ENCODE measurements at places on chromosomes 7 and 10. TPM values are rescaled to one million over a fixed set of nuclear protein-coding genes. Genes with fewer than 3 reads are reported as not detected.
A peak's percentile ranks its signal among the peaks of the same experiment; 100 is the strongest.

DNA sequence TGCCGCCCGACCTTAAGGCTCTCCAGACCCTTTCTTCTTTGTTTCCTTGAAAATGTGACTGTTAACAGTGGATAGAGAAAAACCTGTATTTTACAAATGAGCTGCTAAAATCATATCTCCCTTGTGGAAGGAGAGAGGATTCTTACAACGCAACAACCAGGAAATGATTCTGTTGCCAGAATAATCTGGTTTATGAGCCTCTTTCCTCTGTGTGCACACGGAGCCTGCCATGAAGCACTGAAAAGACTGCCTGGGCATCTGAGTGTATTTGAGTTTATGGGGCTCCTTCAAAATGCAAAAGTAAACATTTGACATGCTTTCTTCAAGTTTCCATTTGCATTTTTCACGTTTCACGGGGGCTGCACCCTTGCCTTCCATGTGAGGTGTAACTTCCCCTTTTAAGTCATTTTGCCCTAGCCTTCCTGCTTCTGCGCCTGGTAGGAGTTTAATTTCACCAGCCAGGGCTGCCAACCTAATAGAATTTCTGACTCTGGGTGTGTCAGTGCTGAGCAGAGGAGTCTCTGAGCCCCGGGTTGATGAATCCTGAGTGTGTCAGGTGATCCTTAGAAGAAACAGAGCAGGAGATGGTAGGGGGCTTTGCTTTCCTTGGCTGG lies 101.2 kb downstream of the GRB10 start:
- H3K27me3 ChIP-seq, result no peaks in the 10 kb centered on the region
- no peak for DNase-seq
- H3K4me3 ChIP-seq, result no peak overlapping the region
- no peak overlapping the region for H3K27ac ChIP-seq

GRCh38 chr7:41162612-41163011 lies 540.3 kb downstream of the INHBA start:
- H3K4me1 ChIP-seq, result no peaks in the 10 kb centered on the region
- H3K4me3 ChIP-seq, result no peak overlapping the region
- no peak overlapping the region for H3K27ac ChIP-seq
- no peaks in the 10 kb centered on the region for H3K36me3 ChIP-seq
- DNase-seq, result no peak

- no peaks in the 10 kb centered on the region for H3K36me3 ChIP-seq
- H3K4me3 ChIP-seq, result peak overlapping the region; percentile 72
- peak; percentile 45 for DNase-seq
These were observed 745 bp downstream of the SLC16A9 start for GRCh38 chr10:59708816-59709394.

GRCh38 chr7:4965295-4966022 lies 6.5 kb upstream of the MMD2 start:
- peak overlapping the region; percentile 30 for H3K27ac ChIP-seq
- peaks cover 20% of the 10 kb centered on the region for H3K4me1 ChIP-seq
- no peak overlapping the region for H3K4me3 ChIP-seq
- DNase-seq, result peak; percentile 12
- no peaks in the 10 kb centered on the region for H3K27me3 ChIP-seq

HOXA5 gene
- total RNA-seq, result 0.63 TPM

DNA sequence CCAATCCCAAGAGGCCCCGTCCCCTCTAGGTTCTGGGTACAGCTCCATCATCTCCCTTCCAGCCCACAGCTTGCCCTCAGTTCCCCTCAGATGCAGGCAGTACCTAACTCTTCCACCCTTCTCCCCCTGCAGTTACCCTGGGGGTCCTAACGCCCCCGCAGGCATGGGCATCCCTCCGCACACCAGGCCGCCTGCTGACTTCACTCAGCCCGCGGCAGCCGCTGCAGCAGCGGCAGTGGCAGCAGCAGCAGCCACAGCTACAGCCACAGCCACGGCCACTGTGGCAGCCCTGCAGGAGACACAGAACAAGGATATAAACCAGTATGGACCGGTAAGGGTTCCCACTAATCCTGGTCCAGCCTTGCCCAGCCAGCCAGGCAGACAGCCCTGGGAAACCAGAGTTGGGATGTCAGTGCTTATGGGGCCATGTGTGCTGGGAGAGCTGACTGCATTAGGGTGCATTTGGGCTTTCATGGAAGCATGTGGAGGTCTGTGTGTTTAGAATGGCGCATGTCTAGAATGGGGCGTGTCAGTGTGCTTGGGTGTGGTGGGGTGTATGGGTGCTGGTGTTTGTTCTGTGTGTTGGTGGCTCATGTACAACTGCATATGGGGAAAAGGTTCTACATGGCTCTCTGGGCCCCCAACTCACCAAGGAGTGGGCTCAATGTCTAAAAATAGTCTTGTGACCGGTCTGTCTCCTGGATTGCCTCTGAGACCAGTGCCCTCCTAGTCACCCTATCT lies 55.1 kb upstream of the PPIF start:
- no peaks in the 10 kb centered on the region for H3K4me1 ChIP-seq
- no peak overlapping the region for H3K4me3 ChIP-seq
- no peak for DNase-seq
- H3K36me3 ChIP-seq, result no peaks in the 10 kb centered on the region
- no peak overlapping the region for H3K27ac ChIP-seq

DNA sequence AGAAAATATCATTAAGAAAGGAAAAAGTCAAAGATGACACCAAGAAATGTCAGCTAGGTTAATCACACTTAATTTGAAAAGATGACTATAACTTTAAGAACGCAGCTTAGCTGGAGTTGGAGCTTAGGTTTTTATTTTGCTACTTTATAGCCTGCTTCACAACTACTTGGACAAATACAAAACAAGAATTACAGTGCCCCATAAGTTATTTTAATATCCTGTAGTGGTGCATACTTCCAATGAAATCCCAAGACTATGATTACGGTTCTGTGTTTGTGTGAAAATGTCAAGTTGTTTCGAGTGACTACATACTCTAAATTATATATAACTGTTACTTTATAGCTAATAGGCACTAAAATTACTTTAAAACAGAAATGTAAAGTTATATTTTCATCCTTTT lies 244.6 kb upstream of the MGMT start:
- no peaks in the 10 kb centered on the region for H3K4me1 ChIP-seq
- H3K36me3 ChIP-seq, result no peaks in the 10 kb centered on the region
- H3K27me3 ChIP-seq, result no peaks in the 10 kb centered on the region
- no peak overlapping the region for H3K4me3 ChIP-seq
- DNase-seq, result no peak
- H3K27ac ChIP-seq, result no peak overlapping the region

PRLHR gene
- 0.79 TPM for total RNA-seq

CHN2 gene
- total RNA-seq, result 15.1 TPM

DNA sequence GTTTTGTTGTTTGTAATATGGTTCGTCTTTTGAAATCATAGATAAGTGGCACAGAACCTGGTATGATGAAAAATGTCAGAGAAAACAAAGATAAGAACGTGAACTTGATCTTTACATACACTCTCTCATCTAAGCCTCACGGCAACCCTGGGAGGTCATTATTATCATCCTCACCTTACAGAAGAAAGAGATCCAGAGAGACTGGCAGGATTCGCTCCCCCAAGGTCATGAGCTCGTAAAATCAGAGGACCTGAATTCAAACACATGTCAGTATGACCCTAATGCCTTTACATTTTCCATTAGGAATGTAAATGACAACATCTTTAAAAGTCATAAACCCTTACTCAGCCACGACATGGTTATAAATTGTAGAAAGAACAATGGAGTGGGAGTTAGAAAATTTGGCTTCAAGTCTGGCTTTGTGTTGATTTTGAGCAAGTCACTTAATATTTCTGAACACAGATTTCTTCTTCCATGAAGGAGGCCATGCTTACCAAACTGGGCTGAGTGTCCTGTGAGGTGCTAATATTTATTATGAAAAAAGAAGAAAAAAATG lies 35.9 kb downstream of the HIPK2 start:
- H3K4me3 ChIP-seq, result no peak overlapping the region
- H3K27ac ChIP-seq, result no peak overlapping the region
- no peak for DNase-seq
- peaks cover 3% of the 10 kb centered on the region for H3K4me1 ChIP-seq
- no peaks in the 10 kb centered on the region for H3K27me3 ChIP-seq
- no peaks in the 10 kb centered on the region for H3K36me3 ChIP-seq

Data from testis (tissue), 5 donors.